Cortex of kidney (tissue), 1 donor: ENCODE measurements at places on chromosomes 11 and 22.

GRCh38 chr22:31750365-31751284 lies 693 bp upstream of the PRR14L start:
- DNase-seq = no peak

DNA sequence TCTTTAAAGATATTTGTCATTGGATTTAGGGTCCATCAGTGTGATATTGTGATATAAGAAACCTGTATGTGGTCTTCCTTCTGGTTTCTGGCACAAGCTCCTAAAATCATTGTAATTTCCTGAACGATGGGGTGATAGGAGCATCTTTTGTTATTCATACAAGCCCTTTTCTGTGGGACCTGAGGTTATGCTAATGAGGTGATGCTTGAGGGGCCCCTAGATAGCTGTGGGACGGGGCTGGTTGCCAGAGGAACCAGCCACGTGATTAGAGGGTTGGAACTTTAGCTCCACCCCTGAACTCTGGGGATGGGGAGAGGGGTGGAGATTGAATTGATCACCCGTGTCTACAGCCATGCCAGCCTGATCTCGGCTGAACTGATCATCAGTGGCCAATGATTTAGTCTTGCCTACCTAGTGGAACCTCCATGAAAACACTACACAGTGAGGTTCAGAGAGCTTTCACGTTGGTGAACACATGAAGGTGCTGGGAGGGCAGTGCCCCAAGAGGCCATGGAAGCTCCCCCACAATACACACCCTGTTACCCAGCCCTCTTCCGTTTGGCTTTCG lies 62.8 kb downstream of the BCR start:
- no peak for DNase-seq

DNA sequence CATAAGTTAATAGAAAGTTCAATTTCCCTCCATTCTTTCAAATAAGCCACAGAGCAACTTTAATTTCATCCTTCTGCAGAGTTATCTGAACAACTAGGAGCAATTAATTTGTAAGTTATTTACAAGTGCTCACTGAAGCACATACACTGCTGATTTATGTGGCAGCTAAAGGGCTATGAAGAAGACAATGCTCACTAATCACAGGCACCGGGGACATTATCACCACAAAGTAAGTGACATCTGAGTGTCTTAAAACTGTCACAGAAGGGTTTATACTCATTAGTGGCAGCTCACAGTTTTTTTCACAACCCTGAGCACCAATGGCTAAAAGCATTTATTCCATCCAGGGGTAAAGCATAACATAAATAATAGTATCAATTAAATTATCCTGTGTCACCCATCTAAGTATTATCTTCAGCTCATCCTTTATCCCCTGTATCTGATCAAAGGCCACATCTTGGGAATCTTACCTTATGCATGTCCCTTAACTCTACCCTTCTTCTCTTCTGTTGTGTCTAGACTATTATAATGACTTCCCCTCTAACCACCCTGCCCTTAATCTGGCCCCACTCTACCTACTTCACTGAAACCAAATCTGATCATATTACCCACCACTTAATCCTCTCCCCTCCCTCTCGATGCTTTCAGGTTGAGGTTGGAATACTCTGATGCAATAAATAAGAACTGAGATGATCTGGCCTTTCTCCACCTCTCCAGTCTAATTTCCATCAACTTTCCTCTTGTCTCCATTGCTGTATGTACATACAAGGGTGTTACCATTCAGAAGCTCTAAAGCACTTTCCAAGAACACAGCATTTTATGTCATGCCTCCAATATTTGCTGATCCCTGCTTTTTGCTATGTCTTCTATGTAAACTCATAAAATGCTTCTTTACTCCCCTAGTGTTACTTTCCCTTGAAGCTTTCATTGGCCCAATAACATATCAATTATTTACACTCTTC lies 252.7 kb downstream of the CASP12 start:
- DNase-seq = no peak

DNA sequence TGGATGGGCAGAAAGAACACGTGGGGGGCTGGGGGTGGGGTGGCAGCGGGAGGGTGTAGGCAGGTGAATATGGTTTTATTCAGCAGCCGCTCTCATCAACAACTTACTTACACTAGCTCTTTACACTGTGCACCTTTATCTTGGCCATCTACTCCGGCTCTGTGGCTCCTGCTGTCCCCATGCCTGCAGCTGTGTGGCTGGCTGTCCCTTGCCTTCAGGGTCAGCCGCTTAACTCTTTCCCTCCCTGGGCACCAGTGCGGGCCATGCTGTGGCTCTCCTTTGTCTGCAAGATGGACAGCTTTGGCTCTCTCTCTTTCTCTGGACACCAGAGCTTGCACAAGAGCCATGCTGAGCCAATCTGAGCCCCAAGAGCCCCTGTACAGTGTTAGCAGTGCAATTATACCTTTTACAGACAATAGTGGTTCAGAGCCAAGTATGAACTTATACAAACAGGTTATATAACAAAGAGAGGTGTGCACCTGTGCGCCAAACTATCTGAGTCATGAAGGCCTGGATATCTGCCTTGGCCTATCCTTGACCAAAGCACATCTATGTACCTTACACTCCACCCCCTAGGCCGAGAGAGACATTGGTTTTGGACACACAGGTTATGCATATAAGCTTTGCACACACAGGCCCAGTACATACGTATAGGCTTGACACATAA lies 94.3 kb upstream of the CTSC start:
- no peak for DNase-seq

DNA sequence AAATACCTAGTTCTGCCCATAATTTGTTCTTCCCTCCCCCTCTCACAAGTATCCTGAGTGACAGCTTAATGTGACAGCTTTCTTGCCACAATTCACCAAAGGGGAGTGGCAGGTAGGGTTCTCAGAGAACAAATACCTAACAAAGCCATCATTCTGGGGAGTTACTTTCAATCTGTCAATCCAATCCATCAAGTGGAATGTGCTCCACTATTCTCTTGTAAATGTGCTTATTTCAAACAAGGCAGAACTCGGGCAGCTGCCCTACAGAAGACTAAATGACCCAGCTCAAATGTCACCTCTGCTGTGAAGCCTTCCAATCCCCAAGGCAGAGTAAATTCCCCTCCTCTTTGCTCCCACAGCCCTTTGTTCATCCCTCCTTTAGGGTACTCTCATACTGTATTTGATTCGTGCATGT lies 27.8 kb downstream of the LGR4 start:
- DNase-seq = no peak

- DNase-seq = no peak
These were observed 273.4 kb downstream of the TTC28 start for GRCh38 chr22:28406246-28406645.

GRCh38 chr22:38712486-38713207 lies 6.9 kb downstream of the GTPBP1 start:
- DNase-seq = no peak

- no peak for DNase-seq
These were observed 297.2 kb upstream of the ANO5 start for GRCh38 chr11:21895686-21896085.

DNA sequence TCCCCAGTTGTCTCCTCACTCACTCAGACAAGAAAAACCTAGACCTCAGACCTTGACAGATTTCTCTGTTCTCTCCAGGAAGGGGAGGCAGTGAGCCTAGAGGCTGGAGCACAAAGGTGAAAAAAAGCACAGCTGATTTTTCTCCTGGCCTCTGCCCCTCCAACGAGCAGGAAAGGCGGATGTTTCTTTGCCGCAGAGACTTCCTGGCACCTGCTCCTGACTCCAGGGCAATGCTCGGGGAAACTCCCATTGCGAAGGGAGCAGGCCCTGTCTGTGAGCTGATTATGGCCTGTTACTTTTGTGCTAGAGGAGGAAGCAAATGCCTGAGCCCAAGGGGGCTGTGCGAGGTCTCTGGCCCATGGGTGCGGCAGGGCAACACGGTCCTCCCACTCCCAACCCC lies 25.4 kb downstream of the MS4A10 start:
- no peak for DNase-seq

GRCh38 chr22:27391092-27391770 lies 410.3 kb downstream of the MN1 start:
- DNase-seq = no peak

- no peak for DNase-seq
These were observed 247.0 kb upstream of the NARS2 start for GRCh38 chr11:78821371-78822306.

GRCh38 chr11:46445920-46446771 lies 54.6 kb upstream of the CHRM4 start:
- no peak for DNase-seq

GRCh38 chr11:6667733-6668374 lies 12.2 kb upstream of the DCHS1 start:
- no peak for DNase-seq

- DNase-seq = no peak
These were observed 1021.4 kb upstream of the TENM4 start for GRCh38 chr11:80462211-80462610.

DNA sequence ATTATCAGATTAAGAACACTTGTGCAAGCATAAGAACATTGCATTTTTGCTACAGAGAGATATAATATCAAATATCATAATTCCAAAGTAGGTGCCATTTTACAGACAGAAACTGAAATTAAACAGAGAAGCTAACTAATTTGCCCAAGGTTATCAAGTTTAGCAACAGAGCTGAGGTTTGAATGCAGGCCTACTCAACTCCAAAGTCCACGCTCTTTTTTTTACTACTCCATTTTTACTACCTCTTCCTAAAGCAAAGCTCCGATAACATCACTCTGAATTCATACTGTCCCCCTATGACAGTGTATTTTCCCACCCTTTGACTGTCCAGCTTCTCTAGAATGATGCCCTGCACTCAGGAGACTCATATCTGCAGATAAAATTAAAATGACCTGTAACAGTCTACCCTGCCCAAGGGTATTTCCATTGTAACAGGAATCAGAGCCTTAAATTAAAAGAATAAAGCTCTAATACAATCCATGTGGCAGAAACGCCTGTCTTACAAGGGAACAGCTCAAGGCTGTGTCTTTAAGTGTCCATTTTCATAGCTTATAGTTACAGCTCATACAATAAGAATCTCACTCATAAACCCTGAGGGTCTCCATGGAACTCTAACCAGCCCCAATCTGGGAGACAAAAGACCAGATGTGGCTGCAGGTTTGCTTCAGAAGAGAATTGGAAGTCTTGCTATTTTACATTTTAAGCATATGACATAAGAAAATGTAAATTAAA lies 36.8 kb downstream of the ALG9 start:
- DNase-seq = no peak

DNA sequence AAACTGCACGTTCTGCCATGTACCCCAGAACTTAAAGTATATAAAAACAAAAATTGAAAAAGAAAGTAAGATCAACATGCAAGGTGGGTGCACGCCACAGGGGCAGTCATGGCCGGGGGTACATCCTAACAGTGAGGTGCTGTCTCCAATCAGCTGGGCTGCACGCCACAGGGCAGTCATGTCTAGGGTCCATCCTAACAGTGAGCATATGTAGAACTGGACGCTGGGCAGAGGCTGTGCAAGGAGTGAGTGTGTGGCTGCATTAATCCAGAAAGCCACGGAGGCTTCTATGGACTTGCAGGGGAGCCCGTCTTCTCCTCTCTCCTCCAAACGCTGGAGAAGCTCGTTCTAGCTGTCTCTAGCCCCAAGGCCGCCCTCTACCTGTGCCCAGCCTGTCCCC lies 1105.0 kb downstream of the BRD1 start:
- no peak for DNase-seq

GRCh38 chr11:96384156-96384555 lies 5.6 kb downstream of the CCDC82 start:
- no peak for DNase-seq

- DNase-seq = no peak
These were observed 389.3 kb downstream of the KCNA4 start for GRCh38 chr11:29627541-29627940.

GRCh38 chr22:40426594-40427333 lies 56.4 kb downstream of the SGSM3 start:
- DNase-seq = no peak

GRCh38 chr11:2864901-2865300 lies 20.7 kb downstream of the CDKN1C start:
- no peak for DNase-seq

DNA sequence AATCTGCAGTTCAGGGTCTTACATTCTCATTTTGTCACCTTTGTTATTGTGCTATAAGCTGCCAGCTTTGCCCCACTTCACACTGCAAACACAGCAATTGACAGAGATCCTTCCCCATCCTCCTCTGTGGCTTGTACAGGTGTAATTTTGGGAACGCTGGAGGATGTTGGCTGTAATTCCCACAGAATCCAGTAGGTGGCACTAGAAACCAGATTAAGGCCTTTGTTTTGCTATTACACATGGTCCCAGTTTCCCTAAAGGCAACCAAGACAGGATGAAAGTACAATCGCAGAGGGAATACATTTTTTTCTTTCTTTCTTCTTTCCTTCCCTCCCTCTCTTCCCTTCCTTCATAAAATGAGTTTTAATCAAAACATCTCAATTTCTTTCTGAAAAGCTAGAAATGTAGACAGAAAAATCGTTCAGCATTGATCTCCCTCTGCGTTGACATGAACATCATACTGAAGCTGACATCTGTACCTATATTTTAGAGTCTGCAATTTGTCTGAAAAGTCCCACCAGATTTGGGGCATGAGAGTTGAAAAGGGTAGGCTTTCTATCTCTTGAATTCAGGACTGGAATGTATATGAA lies 21.3 kb upstream of the NELL1 start:
- no peak for DNase-seq

DNA sequence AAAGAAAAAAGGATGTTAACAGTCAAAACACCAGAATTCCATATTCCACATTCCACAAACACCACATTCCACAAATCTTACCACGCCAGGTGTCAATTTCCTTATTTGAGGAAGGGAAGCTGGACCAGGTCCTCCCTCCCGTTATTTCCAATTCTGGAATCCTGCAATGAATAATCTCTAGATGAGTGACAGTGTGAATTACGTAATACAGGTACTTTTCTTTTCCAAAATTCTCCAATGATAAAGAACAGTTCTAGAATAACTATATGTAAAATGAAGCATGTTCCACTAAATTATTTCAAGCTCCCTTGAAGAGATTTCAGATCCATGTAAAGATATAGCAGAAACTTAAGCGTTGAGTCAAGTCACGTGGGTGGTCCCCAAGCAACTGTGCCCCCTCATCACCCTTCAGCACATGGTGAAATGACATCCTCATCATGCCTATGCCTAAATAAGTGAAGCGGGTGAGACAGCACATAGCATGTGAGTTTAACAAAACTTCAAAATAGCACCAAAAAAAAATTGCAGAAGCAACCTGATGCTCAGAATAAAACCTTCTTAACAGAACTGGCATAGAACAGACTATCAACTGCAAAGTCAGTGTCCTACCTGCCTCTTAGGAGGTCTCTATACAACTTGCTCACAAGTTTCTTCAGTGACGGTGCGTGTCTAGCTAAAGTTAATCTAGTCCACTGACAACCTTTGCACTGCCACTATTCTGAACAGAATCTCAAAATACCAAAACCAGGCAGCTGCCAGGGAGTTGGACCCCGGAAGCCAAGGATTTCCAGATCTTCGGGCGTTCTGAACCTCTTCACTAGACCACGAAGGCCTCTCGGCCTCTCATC lies 876 bp downstream of the NFRKB start:
- no peak for DNase-seq
